ENCODE measurements at places on chromosomes 6 and 20.

DNA sequence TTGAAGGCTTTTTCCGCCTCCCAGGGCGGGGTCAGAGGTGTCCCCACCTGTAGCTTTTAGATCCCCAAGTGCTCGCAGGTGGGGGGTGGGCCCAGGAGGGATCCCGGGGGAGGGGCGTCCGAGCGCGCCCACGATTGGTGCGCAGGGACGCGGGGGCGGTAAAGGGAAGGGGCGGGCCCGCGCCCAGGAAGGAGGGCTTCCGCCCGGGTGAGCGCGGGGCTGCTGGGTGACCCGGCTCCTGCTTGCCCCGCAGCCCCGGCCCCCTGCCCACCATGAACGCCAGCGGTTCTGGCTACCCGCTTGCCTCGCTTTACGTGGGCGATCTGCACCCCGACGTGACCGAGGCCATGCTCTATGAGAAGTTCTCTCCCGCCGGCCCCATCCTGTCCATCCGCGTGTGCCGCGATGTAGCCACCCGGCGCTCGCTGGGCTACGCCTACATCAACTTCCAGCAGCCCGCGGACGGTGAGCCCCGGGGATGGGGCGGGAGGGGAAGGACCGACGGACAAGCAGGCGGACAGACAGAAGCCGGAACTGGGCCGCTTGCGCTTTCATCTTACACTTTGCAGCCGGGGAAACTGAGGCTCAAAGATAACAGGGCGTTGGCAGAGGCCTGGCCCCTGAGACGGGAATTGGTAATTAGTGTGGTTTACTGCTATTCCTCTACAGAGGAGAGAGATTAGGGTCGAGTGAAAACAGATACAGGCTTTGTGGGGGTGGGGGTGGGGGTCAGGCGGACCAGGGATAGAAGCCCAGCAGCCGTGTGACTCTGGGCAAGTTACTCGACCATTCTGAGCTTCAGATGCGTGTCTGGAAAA is at the start of gene PABPC1L:
PABPC1L (plus strand) TSS at position 189 of the 818 bp plus-strand sequence; CDS start at position 273, 84 bp downstream.
- DNase-seq, result peak; percentile 71

DNA sequence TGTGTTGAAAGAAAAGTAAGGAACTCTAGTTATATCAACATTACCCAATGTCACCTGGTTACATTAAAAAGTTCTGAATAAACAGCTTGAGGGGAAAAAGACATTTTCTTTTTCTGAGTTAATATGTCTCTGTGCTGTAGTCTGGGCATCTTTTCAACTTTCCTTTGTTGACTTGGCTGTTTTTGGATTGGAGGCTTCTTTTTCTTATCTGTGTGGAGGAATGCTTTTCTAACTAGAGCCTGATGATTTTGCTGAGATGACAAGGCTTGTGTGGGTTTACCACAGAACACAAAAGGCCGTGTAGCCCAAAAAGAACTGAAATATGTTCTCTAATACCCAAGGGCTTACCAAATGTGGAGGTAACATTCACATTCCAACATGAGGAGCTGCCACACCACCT is 161.8 kb downstream of the KCNQ5 start:
- no peak for DNase-seq

DNA sequence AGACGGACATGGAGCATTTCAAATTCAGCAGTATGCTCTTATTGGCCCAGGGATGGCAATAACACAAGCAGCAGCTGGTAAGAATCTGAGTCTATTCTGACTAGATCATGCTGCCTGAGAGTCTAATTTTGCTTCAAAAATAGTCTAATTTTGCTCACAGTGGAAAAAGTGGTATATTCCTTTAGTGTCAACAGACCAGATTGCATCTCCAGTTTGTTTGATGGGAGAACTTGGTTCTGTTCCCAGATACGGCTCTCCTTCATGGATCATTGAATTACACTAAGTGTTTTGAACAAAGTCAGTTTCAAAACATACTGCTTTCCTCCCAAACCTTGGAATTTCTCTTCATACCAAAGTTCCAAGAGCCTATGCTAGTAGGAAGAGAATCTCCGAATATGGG is 586.1 kb downstream of the RNF144B start:
- no peak for DNase-seq

DNA sequence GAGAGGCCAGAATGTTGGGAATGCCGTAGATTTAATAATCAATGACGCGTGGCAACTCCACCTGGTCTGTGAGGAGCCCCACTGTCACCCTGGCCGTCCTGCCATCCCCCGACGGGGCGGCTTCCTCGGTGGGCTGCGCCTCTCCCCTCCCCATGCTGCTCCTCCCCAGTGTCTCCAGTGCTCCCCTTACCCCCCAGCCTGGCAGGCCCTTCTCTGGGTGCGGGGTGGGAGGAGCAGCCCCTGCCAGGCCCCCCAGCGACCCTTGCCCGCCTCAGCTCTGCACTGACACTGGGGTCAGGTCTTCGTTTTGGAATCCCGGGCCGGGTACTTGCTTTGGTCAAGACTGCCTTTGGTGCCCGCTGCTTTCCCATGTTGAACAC is 82.3 kb upstream of the FRMD1 start:
- no peak for DNase-seq

- no peak for DNase-seq
Observed at GRCh38 chr6:110185879-110186278, 5.7 kb downstream of the CDC40 start.

GRCh38 chr6:42644211-42644610 is 78.2 kb downstream of the PRPH2 start:
- no peak for DNase-seq

DNA sequence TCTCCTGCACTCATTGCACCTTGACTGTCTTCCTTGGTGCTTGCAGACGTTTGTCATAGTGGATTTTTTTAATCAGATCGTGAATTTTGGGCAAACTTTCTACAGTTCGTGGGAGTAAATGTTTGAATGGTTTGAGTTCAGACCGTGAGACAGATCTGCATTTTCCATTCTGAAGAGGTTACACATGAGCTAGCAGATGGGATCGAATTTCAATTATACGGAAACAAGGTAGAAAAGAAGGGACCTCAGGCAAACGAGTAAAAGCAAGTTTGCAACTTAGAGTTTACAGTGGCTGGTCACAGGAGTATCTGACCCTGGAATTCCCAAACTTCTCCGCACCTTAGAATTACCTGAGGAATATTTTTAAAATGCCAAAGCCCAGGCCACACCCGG is 17.2 kb upstream of the NCR2 start:
- no peak for DNase-seq

DNA sequence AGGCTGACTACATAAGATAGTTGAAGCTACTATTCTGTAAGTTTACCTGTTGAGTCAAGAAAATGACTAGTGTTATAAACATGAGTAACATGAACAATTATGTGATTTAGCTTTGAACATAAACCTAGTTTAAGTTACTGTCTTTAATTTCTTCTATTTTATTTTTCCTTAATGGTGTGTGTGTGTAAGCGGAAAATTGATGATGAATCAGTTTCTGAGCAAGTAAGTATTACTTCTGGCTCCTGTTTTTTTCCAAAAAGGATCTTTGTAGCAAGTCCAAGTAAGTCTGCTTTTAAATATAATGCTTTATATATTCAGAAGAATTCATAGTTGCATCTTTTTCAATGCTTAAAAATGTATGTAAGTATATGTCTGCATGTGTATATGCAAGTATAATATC is 786.8 kb downstream of the EYS start:
- no peak for DNase-seq

- DNase-seq, result no peak
Observed at GRCh38 chr6:106159531-106159940, 73.4 kb downstream of the PRDM1 start.

DNA sequence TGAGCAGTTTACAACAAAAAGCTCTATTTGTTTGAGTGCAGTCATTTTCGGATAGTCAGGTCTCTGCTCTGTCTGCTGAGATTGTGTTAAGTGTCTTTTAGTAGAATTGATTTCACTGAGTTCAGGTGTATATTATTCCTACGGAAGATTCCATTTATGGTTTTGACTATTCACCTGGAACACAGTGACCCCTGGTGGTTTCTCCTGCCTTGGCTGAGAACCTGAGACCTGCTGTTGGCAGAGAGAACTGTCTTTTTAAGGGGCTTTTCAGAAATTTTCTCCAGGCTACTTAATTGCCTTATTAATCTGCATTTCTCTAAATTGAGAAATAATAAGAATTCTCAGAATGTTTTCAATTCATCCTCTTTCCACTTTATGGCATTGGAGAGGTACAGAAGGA is 508.0 kb downstream of the TBC1D32 start:
- peak; percentile 18 for DNase-seq

GRCh38 chr6:149855040-149855654 is 9.0 kb downstream of the LRP11 start:
- no peak for DNase-seq
